ENCODE measurements at places on chromosomes 5 and 9. TPM values are rescaled to one million over a fixed set of nuclear protein-coding genes. Genes with fewer than 3 reads are reported as not detected.

PCDHB4 gene
- polyA plus RNA-seq = 1.9 TPM

SHROOM1 gene
- polyA plus RNA-seq = 19.4 TPM

TMEM215 gene
- 0.12 TPM for polyA plus RNA-seq

MYOT gene
- 1.5 TPM for polyA plus RNA-seq

IGIP gene
- polyA plus RNA-seq = 8.0 TPM

NIPSNAP3A gene
- polyA plus RNA-seq = 51.7 TPM

CARTPT gene
- polyA plus RNA-seq = not detected

- no peak for DNase-seq
These were observed 107.9 kb upstream of the SELENOP start for GRCh38 chr5:42919600-42919999.

GRCh38 chr5:173303878-173304590 is 24.2 kb downstream of the STC2 start:
- no peak for DNase-seq

DNA sequence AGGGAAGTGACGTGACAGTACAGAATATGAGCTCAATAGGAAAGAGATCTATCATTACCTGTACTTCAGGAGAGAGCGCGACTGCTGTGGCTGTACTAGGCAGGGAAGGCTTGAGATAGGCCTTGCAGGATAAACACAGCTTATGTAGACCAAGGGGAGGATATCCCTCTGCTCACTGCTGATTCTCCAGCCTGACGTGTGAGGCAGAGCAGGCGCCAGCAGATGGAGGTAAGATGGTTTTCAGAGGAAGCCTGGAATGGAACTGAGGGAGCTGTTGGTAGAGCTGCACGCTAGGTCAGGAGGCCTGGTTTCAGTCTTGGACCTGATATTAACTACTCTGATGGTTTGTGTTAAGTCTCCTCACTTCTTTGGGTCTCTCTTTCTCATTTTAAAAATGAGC is 291.4 kb downstream of the YTHDC2 start:
- no peak for DNase-seq

DNA sequence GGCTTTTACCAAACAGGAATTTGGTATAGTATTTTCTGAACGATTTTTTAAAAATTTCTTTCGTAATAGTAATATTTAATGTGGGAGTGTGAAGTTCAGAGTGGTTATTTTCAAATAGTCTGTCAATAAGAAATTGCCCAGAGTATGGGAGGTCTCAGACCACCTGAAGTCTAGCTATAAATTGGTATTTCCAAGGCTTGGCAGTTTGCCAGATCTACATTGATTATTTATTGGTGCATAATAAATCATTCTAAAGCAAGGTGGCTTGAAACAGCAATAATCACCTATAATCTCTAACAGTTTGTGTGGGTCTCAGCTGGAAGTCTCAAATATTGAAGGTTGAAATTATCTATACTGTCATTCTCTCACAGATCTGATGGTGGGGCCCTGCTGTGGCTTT is 118.5 kb downstream of the PRR16 start:
- no peak for DNase-seq

GRCh38 chr5:148469501-148469935 is 85.8 kb downstream of the FBXO38 start:
- no peak for DNase-seq

GRCh38 chr5:169686137-169686536 is 49.1 kb downstream of the DOCK2 start:
- DNase-seq = peak; percentile 48

DNA sequence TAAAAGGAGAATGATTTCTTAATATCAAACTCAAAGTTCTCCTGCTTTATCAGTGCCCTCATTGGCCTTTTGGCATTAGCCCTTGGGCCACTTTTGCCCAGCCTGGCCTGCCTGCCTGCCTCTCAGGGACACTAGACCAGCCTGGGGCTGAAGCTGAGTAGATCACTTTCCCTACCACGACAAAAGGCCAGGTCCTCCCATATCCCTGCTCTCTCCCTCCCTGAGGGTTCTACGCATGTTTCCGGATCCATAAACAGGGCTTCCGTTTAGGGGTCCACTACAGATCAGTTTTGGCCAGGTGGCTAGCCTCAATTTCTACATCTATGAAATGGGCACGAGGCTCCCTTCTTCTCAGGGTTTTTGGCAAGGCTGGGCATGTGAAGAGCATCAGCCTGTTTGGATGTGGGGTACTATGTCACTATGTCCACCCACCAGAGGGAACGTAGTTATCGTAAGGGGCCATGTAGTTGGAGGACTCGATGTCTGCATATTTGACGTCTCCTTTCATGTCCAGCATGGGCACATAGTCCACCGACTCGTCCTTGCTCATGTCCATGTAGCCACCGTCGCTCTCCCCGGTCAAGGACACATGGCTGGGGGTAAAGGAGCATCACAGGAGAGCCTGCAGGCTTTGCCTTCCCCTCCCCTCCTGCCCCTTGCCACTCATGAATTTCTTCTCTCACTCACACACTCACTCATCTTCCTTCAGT is 34.0 kb downstream of the PDGFRB start:
- no peak for DNase-seq

- DNase-seq = no peak
These were observed 7.9 kb downstream of the ISL1 start for GRCh38 chr5:51391175-51391574.

DNA sequence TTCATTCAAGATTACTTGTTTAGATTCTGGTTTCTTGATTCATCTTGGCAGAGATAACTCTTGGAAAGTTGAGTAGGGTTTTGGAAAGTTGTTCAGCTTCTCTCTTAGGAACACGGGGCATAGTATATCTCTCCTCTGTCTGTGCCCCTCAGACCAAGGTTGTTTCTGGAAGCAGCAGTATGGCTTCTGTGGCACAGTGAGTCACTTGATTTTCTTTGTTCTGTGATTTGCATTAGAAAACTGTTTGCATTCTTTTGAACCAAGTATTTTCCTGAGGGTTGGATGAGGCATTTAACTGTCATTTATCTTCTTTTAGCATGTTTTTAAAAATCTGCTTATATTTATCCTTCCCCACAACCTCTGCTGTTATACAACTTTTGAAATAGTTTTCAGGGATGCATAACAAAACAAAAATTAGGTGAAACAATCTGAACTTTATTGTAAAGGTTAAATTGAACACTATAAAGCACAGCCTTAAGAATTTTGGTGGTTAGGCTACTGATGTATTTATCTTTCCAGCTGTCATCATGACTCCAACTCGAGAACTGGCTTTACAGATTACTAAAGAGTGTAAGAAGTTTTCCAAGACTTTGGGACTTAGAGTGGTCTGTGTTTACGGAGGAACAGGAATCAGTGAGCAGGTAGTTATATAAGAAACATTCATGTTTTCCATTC is 26.5 kb downstream of the DDX46 start:
- no peak for DNase-seq

GRCh38 chr5:179409806-179410205 is 64.5 kb upstream of the ADAMTS2 start:
- DNase-seq = no peak

DNA sequence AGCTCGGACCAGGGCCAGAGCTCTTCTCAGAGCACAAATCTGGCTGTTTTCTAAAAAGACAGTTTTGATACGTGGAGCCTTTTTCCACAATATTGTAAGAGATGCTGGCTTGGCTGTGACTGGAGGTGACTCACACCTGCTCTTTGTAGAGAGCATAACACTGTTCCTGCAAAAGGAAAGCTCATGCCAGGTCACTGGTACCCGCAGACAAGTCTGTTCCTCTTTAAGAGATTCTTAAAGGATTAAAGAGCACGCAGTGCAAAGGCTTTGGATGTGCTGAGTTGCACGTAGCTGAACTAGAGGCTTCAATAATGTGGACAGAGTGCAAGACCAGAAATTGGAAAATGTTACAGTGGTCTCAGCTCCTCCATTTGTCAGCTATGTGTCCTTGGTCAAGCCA is 19.0 kb downstream of the ACTL7B start:
- DNase-seq = no peak

GRCh38 chr9:130359819-130360218 is 84.9 kb upstream of the ASS1 start:
- DNase-seq = no peak

- DNase-seq = no peak
These were observed 21.3 kb upstream of the AOPEP start for GRCh38 chr9:94705162-94705702.

GRCh38 chr5:11672385-11673085 is 231.7 kb downstream of the CTNND2 start:
- DNase-seq = no peak

GRCh38 chr5:172664018-172664417 is 23.0 kb downstream of the NEURL1B start:
- DNase-seq = no peak

- no peak for DNase-seq
These were observed 38.1 kb downstream of the ANGPTL2 start for GRCh38 chr9:127084076-127085039.

GRCh38 chr9:137163365-137163715 is 6.5 kb downstream of the LRRC26 start:
- DNase-seq = no peak

GRCh38 chr5:77424921-77425320 is 67.2 kb downstream of the WDR41 start:
- no peak for DNase-seq

GRCh38 chr5:21802869-21803490 is 1050.2 kb downstream of the CDH12 start:
- peak; percentile 38 for DNase-seq

- no peak for DNase-seq
These were observed 11.1 kb downstream of the FPGS start for GRCh38 chr9:127813686-127814226.

GRCh38 chr9:122053064-122053463 is 40.0 kb downstream of the TTLL11 start:
- no peak for DNase-seq

DNA sequence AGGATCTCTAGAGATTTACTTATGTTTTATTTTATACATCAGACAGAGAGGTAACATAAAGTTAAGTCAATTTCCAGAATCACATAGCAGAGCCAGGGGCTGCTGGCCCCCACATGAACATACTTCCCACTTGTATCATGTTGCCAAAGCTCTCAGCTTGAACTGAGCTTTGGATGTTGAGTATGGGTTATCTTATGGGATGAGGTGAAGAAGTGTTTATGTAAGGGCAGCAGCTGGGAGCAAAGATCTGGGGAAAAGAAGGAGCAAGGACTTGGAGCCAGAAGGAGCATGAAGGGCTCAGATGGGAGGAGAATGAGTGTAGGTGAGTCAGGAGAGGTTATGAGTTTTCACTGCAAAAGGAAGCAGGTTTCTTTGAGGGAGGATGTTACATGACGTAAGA is 72.0 kb downstream of the MROH2B start:
- DNase-seq = no peak

- DNase-seq = no peak
These were observed 209.7 kb downstream of the ARHGEF28 start for GRCh38 chr5:73835726-73836125.

DNA sequence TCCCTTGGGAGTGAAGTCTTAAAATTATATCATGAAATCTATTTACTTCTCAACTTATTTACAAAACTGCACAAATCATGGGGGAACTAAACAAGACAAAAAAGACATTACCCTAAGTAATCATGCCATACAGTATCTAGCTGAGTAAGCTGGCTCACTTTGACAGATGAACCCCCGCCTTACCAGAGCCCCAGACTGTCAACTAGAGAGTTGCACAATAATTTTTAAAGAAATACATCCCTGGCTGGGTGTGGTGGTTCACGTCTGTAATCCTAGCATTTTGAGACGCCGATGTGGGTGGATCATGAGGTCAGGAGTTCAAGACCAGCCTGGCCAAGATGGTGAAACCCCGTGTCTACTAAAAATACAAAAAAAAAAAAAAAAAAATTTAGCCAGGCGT is 62.3 kb downstream of the LPAR1 start:
- DNase-seq = no peak

- no peak for DNase-seq
These were observed 20.3 kb upstream of the PCDH1 start for GRCh38 chr5:141898448-141899049.

DNA sequence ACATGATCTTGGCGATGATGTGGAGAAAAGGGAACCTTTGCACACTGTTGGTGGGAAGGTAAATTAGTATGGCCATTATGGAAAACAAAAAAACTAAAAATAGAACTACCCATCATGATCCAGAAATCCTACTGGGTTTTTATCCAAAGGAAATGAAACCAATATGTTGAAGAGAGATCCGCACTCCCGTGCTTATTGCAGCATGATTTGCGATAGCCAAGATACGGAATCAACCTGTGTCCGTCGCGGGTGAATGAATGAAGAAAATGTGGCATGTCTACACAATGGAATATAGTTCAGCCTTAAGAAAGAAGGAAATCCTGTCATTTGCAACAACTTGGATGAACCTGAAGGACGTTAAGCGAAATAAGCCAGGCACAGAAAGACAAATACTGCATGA is 84.5 kb downstream of the TTLL11 start:
- no peak for DNase-seq

- DNase-seq = no peak
These were observed 7.2 kb upstream of the ARRDC3 start for GRCh38 chr5:91390268-91390667.

DNA sequence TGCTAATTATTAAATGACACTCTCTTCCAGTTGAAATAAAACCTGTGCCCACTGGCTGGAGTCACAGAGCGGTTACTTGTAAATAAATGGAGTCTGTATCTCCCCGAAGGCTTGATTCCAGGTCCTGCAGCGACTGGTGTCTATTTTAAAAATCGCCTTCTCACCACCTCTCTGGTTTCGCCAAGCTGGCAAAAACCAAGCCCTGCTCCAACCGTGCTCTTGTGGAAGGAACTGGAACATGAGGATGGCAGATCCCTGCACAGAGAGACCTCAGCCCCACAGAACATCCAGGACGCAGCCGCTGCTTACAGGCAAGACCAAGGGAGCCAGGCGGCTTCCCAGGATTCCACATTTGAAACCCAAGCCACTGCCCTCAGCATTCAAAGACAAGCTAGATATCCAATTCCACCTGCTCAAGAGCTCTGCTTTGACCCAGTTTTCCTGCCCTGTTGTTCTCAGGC is 15.0 kb downstream of the SEMA4D start:
- peak; percentile 38 for DNase-seq

DNA sequence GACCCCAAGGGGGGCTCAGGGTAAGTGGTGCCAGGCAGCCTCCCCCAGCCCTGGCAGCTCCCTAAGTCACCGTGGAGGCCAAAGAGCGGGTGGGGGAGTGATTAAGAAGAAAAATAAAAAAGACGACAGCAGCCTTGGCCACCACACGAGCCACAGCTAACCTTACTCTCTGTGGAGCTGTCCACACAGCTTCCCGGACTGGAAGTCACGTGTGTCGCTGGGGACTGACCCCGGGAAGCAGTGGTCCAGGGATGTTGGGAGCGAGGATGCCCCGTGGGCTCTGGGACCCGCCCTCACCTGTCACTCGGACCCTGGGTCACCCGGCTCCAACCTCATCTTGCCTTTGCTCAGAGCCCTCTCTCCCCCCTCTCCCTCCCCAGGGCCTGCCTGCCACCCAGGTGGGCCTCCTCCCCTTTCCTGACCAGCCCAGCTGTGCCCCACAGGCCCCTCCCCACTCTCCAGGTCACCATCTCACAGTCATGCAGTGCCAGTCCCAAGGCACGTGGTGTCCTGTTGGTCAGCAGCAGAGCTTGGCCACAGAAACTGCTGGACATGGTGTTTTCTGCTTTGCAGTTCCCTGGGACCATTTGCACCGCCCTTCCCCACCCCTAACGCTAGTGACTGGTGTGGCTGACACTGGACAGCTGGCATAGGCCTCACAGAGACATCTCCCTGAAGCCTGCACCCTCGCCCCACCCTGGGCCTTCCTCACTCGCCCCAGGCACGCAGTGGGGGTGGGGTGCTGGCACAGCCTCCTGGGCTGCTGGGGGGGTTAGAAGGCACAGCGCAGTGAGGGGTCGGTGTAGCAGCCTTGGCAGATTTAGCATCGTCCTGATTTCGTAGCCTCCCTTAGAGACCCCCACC is 9.8 kb upstream of the EXOC3 start:
- no peak for DNase-seq

- peak; percentile 65 for DNase-seq
These were observed 441.8 kb upstream of the TLE4 start for GRCh38 chr9:79129865-79130480.
